ENCODE measurements at places on chromosomes 1 and 21.

DNA sequence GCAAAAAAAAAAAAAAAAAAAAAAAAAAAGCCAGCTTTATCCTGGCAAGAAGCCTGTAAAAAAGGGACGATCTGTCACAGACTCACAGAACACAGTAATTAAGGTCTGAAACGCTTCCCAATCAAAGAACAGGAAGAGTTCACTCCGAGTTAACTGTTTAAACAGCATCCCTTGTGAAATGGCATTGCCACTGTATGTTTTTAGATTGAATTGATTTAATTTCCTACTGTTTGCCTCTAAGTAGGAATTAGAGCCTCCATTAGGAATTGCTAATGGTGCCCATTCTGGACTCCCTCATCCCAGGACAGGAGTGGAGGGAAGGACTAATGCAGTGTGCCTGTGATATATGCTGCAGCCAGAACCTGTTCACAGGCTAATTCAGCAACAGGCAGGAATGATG is 370.8 kb downstream of the RWDD3 start:
- no peaks in the 10 kb centered on the region for H3K36me3 ChIP-seq
- H3K4me3 ChIP-seq: no peak overlapping the region
- no peak overlapping the region for H3K27ac ChIP-seq
- no peak for DNase-seq
- no peaks in the 10 kb centered on the region for H3K27me3 ChIP-seq

DNA sequence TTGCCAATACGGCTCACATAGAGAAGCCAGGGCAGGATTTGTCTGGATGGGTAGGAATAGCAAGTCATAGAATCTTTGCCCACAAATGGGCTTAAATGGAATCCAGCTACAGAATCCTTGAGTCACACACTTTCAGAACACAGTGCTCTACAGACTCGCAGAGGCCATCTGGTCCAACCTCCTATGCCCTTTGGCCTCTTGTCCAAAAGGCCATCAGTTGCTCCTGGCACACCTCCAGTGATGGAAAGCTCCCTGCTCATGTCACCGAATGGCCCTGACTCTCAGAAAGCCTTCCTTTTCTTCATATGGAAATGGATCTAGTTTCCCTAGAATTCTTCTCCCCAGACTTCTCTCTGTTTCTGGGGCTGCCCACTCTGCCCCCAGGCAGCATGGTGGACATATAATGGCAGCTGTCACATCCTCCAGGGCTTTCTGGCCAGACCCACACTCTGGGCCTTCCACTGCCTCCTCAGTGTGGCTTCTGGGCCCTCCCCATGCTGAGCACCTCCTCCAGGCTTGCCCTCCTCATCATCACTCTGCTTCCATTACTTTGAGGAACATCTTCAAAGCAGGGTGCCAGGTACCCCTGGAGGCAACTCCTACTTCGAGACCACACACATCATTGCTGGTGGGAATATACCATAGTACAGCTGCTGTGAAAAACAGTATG is 33.6 kb upstream of the TRABD2B start:
- no peak for DNase-seq
- H3K27me3 ChIP-seq: no peaks in the 10 kb centered on the region
- no peaks in the 10 kb centered on the region for H3K4me1 ChIP-seq

DNA sequence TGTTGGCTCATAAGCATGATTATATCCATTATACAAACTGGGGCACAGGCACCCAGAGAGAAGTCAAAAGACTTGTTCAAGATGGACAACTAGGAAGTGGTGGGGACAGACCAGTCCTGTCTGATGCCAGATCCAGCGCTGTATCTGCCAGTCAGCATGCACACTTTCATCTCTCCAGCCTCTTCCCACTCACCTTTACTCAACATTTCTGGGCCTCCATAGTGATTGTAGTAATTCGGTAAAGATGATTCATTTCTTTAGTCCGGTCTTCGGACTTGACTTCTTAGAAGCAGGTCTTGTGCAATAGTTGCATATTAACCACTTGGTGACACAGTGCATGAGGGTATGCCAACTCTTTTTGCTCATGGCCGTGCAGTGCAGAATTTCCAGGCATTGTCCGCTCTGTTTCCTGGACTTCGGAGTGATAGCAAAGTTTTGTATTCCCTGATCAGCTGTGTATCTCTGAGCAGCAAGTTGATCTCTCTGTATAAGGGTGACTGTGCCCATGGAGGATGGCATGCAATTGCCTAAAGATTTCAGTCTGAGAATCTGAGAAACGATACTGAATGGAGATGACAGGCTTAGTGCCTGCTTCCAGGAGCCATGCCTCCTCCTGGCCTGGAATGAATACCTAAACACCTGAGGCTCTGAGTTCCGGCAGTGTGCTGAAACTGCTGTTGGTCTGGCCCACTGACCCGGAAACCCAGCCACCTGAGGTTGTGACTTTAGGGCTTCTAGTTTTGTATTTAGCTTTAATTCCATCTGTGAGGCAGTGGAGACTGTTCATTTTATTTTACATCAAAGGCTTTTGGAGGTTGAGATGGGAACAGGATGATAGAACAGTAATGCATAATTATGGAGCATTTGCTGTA is 39.0 kb downstream of the GALNT2 start:
- DNase-seq: no peak
- no peak overlapping the region for H3K27ac ChIP-seq
- H3K4me1 ChIP-seq: peaks cover 40% of the 10 kb centered on the region
- no peaks in the 10 kb centered on the region for H3K27me3 ChIP-seq
- no peak overlapping the region for H3K4me3 ChIP-seq

DNA sequence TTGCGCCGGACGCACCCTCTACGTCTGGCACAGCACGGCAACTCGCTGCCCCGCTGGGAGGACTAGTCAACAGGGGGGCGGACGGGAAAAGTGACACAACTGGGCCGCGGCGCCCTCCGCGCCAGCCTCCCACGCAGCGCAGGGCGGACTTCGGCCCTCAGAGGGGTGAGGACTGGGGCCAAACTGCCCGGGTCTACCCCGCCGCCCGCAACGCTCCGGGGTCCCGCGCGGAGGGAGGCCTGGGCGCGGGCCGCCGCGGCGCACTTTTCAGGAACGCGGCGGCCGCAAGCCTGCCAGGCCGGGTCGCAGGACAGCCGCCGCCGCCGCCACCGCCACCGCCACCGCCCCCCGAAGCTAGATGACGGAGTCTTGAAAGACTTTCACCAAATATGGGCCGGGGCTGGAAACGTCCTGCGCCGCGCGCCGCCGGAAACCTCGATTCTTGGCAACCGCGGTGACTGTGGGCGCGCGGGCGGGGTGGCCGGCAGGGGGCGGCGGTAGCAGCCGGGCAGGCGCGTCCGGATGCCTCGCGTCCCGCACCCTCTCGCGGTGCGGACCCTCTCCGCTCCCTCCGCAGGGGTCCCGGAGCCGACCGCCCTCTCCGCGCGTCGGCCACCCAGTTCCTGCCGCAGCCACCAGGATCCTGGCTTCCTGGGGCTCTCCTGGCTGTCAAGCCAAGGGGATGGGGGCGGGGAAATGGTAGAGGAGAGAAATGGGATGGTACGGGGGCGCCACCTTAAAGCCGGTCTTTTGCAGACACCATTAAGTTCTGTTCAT is 3.7 kb upstream of the CCN1 start:
- H3K27me3 ChIP-seq: peaks cover 28% of the 10 kb centered on the region
- peak overlapping the region; percentile 80 for H3K4me3 ChIP-seq
- no peak overlapping the region for H3K27ac ChIP-seq
- peak; percentile 93 for DNase-seq
- no peaks in the 10 kb centered on the region for H3K36me3 ChIP-seq
- peaks cover 35% of the 10 kb centered on the region for H3K4me1 ChIP-seq

DNA sequence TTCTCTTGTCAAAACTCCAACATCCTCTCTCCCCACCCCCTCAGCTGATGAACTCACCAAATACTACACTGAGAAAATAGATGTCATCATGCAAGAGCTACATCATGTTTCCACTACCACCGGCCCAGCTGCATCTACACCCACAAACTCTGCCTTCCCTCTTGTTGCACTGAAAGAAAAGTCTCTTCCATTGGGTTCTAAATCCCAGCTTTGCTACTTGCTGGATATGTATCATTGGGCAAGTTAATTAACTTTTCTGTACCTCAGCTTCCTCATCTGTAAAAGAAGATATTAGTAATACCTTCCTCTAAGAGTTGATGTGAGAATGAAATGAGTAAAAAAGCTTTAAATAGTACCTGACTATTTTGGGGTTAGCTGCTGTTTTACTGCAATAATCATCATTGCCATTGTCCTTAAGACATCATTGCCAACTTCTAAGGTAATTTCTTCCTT is 108.6 kb downstream of the OLFML2B start:
- peaks cover 8% of the 10 kb centered on the region for H3K4me1 ChIP-seq
- H3K4me3 ChIP-seq: no peak overlapping the region
- no peaks in the 10 kb centered on the region for H3K27me3 ChIP-seq
- no peak for DNase-seq

GRCh38 chr1:163048869-163049268 is 20.3 kb upstream of the RGS4 start:
- DNase-seq: no peak
- H3K4me3 ChIP-seq: no peak overlapping the region
- H3K27me3 ChIP-seq: no peaks in the 10 kb centered on the region
- no peak overlapping the region for H3K27ac ChIP-seq
- no peaks in the 10 kb centered on the region for H3K36me3 ChIP-seq

DNA sequence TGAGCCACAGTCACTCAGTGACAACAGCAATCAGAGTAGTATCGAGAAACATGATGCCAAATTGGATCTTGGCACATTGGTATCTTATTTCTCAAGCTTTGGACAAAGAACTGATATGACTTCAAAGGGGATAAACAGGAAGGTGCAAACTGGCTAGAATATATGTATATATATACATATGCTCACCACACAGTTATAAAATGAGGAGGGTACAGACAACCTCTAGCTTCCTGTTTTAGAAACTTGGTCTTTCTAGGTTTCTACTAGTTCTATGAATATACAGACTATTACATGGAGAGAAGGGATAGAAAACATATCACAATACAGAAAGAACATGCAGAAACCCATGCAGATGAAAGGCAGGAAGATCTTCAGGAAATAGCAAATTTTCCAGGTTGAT is 292.1 kb upstream of the SNX7 start:
- peak; percentile 45 for DNase-seq
- peaks cover 28% of the 10 kb centered on the region for H3K4me1 ChIP-seq
- H3K36me3 ChIP-seq: no peaks in the 10 kb centered on the region
- H3K27me3 ChIP-seq: no peaks in the 10 kb centered on the region

- no peak for DNase-seq
- H3K27ac ChIP-seq: no peak overlapping the region
- H3K4me3 ChIP-seq: no peak overlapping the region
- no peaks in the 10 kb centered on the region for H3K36me3 ChIP-seq
- no peaks in the 10 kb centered on the region for H3K27me3 ChIP-seq
- no peaks in the 10 kb centered on the region for H3K4me1 ChIP-seq
Observed at GRCh38 chr1:56456435-56457101, 122.8 kb downstream of the PLPP3 start.

GRCh38 chr21:35254006-35254764 is 205.1 kb upstream of the RUNX1 start:
- H3K36me3 ChIP-seq: no peaks in the 10 kb centered on the region
- H3K27me3 ChIP-seq: no peaks in the 10 kb centered on the region
- H3K27ac ChIP-seq: no peak overlapping the region
- H3K4me3 ChIP-seq: no peak overlapping the region
- no peaks in the 10 kb centered on the region for H3K4me1 ChIP-seq

GRCh38 chr1:153192697-153193096 is 10.5 kb upstream of the LELP1 start:
- no peaks in the 10 kb centered on the region for H3K36me3 ChIP-seq
- no peaks in the 10 kb centered on the region for H3K4me1 ChIP-seq
- DNase-seq: no peak
- no peak overlapping the region for H3K4me3 ChIP-seq
- no peak overlapping the region for H3K27ac ChIP-seq
- H3K27me3 ChIP-seq: peaks cover 2% of the 10 kb centered on the region

DNA sequence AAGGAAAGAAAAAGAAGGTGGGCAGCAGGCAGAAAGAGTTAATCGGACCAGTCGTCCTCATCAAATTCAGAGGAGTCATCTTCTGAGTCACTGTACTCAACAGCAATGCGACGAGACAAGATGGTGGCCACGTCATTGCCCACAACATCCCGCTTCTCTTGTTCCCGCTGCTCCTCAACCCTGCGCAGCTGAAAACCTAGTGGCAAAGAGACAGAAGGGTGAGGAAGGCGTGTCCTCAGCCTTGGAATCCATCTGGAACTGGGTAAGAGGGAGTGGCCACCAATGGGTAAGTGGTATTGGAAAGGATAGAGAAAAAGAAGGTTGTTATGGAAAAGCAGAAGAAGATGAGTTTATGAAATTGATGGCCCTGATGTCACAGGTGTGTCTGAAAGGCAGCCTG is 15.7 kb downstream of the GPR3 start:
- H3K4me1 ChIP-seq: peaks cover 7% of the 10 kb centered on the region
- no peak overlapping the region for H3K4me3 ChIP-seq
- DNase-seq: no peak
- H3K36me3 ChIP-seq: peaks cover 38% of the 10 kb centered on the region
- peak overlapping the region; percentile 56 for H3K27ac ChIP-seq

- H3K4me1 ChIP-seq: no peaks in the 10 kb centered on the region
- no peak for DNase-seq
- H3K27ac ChIP-seq: no peak overlapping the region
- no peak overlapping the region for H3K4me3 ChIP-seq
Observed at GRCh38 chr1:23085696-23086095, 66.4 kb downstream of the KDM1A start.

DNA sequence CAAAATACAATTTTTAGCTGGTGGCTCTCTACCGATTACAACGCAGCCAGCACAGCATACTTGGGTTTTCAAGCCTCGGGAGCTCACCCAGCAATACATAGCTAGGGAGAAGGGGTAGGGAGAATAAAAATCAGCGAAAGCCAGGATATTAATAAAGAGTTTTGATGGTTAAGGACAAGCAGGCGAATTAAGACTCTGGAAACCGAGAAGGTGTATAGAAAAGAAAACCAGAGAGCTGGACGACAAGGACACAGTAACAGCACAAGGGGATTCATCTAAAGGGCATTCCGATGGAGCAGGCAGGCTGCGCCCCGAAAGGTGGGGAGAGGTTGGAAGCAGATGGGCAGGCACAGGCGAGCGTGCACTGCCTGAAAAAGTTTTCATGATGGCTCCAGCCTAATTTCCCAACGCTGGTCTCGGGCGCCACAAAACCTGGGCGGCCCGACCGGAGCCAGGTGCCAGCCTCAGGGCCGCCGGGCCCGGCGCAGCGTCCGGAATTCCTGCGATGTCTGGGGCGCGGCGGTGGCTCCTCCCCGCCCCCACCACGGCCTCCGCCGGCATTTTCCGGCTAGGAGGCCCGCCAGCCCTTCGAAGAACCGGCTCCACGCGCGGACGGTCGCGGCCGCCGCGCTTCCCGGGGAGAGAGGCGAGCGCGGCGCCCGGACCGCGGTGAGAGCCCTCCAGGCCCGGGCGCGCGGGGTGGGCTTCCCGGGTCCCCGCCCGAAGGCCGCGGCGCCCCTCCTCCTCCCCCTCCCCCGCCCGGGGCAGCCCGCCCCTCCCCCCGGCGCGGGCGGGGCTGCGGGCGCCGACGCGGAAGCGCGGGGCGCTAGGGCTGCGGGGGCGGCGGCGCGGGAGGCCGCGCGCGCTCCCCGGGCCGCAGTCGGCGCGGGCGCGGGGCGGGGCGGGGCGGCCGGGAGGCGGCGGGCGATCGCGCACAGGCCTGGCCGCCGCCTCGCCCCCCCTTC is 774 bp upstream of the DYRK1A start:
- DNase-seq: peak; percentile 70
- H3K4me1 ChIP-seq: peaks cover 52% of the 10 kb centered on the region
- H3K27ac ChIP-seq: peak overlapping the region; percentile 90
- H3K36me3 ChIP-seq: no peaks in the 10 kb centered on the region
- no peaks in the 10 kb centered on the region for H3K27me3 ChIP-seq
